ENCODE measurements at places on chromosomes 12 and 14. TPM values are rescaled to one million over a fixed set of nuclear protein-coding genes. Genes with fewer than 3 reads are reported as not detected.

DNA sequence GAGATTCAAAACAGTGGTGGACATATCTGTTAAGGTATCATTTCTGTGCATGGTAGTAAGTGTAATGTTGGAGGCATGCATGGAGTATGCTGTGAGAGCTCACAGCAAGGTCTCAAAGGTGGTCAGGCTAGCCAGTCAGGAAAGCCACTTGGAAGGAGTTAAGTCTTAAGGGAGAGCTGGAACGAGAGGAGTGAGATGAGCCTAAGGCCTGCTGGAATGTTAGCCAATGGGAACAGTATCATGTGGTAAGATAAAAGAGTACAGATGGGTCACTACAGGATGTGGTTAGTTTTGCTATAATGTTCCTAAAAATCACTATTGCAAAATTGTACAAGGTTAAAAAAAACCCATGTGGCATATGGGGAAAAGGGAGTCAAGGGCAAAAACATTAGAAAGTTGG is 311.7 kb upstream of the E2F7 start:
- no peaks in the 10 kb centered on the region for H3K27me3 ChIP-seq
- H3K4me1 ChIP-seq, result no peaks in the 10 kb centered on the region
- H3K27ac ChIP-seq, result no peak overlapping the region
- H3K4me3 ChIP-seq, result no peak overlapping the region
- no peaks in the 10 kb centered on the region for H3K36me3 ChIP-seq
- DNase-seq, result no peak

- H3K4me1 ChIP-seq, result peaks cover 19% of the 10 kb centered on the region
- no peak overlapping the region for H3K27ac ChIP-seq
- no peaks in the 10 kb centered on the region for H3K36me3 ChIP-seq
Observed at GRCh38 chr12:89760783-89761182, 52.1 kb upstream of the ATP2B1 start.

- H3K4me1 ChIP-seq, result no peaks in the 10 kb centered on the region
- H3K36me3 ChIP-seq, result peaks cover 32% of the 10 kb centered on the region
- no peak for DNase-seq
- no peak overlapping the region for H3K27ac ChIP-seq
- no peaks in the 10 kb centered on the region for H3K27me3 ChIP-seq
Observed at GRCh38 chr12:123602651-123603195, 824 bp downstream of the DDX55 start.

YY1 gene
- 60.9 TPM for total RNA-seq

PPP1R36 gene
- 0.24 TPM for total RNA-seq

ARHGAP9 gene
- total RNA-seq, result 9.3 TPM

PRKD1 gene
- total RNA-seq, result 11.6 TPM

GRCh38 chr14:23405516-23406025 is 2.5 kb downstream of the MYH6 start:
- no peak overlapping the region for H3K4me3 ChIP-seq
- no peak overlapping the region for H3K27ac ChIP-seq
- peaks cover 6% of the 10 kb centered on the region for H3K27me3 ChIP-seq
- H3K4me1 ChIP-seq, result peaks cover 3% of the 10 kb centered on the region
- no peak for DNase-seq

DNA sequence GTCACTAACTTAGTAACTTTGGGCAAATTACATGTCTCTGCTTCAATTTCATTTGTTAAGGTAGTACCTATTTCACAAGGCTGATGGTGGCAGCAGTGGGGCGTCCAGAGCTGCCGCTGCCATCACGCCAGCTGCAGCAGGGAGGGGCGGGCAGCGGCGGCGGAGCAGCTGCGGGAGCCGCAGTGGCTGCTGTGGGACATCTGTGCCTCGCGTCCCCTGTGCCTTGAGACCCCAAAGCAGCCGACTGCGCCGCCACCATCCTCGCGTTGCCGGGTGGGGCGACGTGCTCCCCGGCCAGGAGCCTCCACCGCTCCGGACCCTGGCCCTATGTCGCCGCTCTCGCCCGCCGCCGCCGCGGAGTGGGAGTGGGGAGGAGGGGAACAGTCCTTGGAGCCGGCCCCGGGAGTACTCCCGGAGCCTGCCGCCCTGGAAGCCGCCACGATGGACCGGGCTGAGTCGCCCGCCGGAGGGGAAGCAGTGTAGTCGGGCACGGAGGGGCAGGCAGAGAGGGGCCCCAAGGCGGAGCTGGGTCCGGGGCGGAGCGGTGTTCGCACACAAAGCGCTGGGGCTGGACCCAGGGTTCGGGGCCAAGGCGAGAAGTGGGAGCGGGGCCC is 51.4 kb downstream of the A2M start:
- no peaks in the 10 kb centered on the region for H3K36me3 ChIP-seq
- H3K4me1 ChIP-seq, result no peaks in the 10 kb centered on the region
- no peak overlapping the region for H3K27ac ChIP-seq
- no peak for DNase-seq

FAM186B gene
- total RNA-seq, result 0.10 TPM

GRCh38 chr12:105166736-105167135 is 59.2 kb downstream of the WASHC4 start:
- no peaks in the 10 kb centered on the region for H3K27me3 ChIP-seq
- no peaks in the 10 kb centered on the region for H3K4me1 ChIP-seq
- H3K36me3 ChIP-seq, result peaks cover 44% of the 10 kb centered on the region

PPP2R5C gene
- 138 TPM for total RNA-seq

- H3K4me1 ChIP-seq, result no peaks in the 10 kb centered on the region
- DNase-seq, result no peak
- H3K4me3 ChIP-seq, result no peak overlapping the region
- H3K27ac ChIP-seq, result no peak overlapping the region
- H3K27me3 ChIP-seq, result peaks cover 9% of the 10 kb centered on the region
Observed at GRCh38 chr14:35347323-35348043, 55.3 kb downstream of the PSMA6 start.

KRT85 gene
- not detected for total RNA-seq

TM7SF3 gene
- total RNA-seq, result 32.0 TPM

DNA sequence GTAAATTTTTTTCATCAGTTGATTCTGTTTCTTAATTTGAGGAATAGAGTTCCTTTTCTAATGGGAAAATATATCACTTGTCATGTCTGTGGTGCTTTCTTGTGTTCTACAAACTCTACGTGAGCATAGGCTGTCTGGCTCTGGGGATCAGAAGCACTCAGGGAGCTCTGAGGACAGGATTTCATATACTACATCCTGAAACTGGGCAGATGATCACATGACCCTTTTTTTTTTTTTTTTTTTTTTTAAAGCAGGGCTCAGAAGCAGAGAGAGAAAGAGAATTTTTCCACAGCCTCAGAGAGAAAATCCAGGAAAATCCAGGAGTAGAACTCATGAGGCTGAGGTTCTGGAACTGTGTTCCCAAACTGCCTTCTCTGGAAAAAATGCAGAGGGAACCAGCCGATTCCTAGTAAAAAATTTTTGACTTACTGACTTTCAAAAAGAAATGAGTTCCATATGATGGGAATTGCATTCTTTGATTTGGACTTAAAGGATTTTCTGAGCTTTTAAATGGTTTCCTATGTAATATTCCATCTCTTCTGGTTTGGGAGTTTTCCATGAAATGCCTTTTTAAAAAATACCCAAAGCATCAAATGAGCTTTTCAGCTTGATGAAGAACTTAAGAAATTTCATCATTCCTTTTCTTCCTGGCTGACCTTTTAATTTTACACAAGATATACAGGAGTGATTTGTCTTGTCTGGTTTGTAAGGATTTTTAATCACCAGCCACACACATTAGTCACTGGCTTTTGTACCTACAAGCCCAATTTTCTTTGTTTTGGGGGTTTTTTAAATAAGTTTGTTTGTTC is 183.1 kb upstream of the HIF1A start:
- H3K36me3 ChIP-seq, result no peaks in the 10 kb centered on the region
- no peaks in the 10 kb centered on the region for H3K4me1 ChIP-seq
- H3K27me3 ChIP-seq, result no peaks in the 10 kb centered on the region
- H3K4me3 ChIP-seq, result no peak overlapping the region

GRCh38 chr14:23930742-23931141 is 22.8 kb upstream of the DHRS4 start:
- no peaks in the 10 kb centered on the region for H3K36me3 ChIP-seq
- DNase-seq, result no peak
- H3K4me1 ChIP-seq, result no peaks in the 10 kb centered on the region
- H3K27me3 ChIP-seq, result no peaks in the 10 kb centered on the region

GRCh38 chr12:107847830-107848229 is 73.3 kb downstream of the ASCL4 start:
- no peak for DNase-seq
- H3K27ac ChIP-seq, result no peak overlapping the region
- no peak overlapping the region for H3K4me3 ChIP-seq
- no peaks in the 10 kb centered on the region for H3K36me3 ChIP-seq
- no peaks in the 10 kb centered on the region for H3K27me3 ChIP-seq

KRT6C gene
- total RNA-seq, result not detected

GRCh38 chr12:53696285-53696654 is 20.4 kb upstream of the ATP5MC2 start:
- no peaks in the 10 kb centered on the region for H3K36me3 ChIP-seq
- no peak overlapping the region for H3K27ac ChIP-seq
- DNase-seq, result peak; percentile 57
- H3K27me3 ChIP-seq, result no peaks in the 10 kb centered on the region
- no peaks in the 10 kb centered on the region for H3K4me1 ChIP-seq

GRCh38 chr12:14239935-14240872 is 125.3 kb upstream of the ATF7IP start:
- DNase-seq, result peak; percentile 65
- no peaks in the 10 kb centered on the region for H3K27me3 ChIP-seq
- peak overlapping the region; percentile 59 for H3K4me3 ChIP-seq
- peaks cover 3% of the 10 kb centered on the region for H3K4me1 ChIP-seq
- H3K36me3 ChIP-seq, result no peaks in the 10 kb centered on the region

DNA sequence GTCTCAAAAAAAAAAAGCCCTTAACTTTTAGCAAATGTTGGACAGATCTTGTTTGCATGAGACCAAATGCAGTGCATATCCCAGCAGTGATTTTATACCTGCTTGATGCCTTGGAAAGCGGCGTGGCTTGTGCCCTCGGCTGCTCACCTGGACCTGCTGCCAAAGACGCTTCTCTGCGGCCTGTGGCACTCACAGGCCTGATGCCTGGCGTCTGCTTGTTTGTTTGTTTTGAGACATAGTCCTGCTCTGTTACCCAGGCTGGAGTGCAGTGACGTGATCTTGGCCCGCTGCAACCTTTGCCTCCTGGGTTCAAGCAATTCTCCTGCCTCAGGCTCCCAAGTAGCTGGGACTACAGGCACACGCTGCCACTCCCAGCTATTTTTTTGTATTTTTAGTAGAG is 5.2 kb downstream of the PGAM5 start:
- DNase-seq, result no peak
- no peaks in the 10 kb centered on the region for H3K4me1 ChIP-seq
- H3K4me3 ChIP-seq, result no peak overlapping the region
- no peak overlapping the region for H3K27ac ChIP-seq
- no peaks in the 10 kb centered on the region for H3K27me3 ChIP-seq

PROX2 gene
- not detected for total RNA-seq

DNA sequence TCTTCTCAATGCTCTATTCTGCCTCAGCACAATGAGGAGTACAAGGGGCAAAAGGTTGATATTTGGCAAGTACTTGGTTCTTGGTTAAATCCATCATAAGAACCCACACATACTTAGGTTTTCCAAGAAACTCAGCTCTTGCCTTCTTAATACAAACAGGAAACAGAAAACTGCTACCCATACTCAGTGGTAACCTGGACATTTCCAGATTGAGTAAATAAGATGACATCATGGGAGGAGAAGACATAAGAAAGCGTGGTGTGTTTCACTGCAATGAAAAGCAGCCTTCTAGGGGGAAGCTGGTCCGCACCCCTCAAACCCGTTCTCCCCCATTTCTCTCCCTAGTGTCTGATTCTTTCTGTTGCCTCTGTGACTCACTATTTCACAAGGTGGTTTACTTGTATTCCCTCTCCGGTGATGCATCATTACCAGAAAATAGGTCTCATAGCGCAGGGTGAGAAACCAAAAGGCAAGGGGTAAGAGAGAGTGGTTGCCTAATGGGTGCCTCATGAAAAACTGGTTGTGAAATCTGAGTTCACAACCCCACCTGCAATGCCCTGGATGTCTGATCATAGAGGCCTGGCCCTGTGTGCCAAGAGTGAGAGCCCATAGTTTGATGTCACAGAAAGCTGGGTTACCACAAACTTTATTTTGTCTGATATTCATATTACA is 326.5 kb upstream of the TBX3 start:
- DNase-seq, result no peak
- H3K36me3 ChIP-seq, result no peaks in the 10 kb centered on the region
- no peaks in the 10 kb centered on the region for H3K4me1 ChIP-seq
- no peak overlapping the region for H3K4me3 ChIP-seq

DNA sequence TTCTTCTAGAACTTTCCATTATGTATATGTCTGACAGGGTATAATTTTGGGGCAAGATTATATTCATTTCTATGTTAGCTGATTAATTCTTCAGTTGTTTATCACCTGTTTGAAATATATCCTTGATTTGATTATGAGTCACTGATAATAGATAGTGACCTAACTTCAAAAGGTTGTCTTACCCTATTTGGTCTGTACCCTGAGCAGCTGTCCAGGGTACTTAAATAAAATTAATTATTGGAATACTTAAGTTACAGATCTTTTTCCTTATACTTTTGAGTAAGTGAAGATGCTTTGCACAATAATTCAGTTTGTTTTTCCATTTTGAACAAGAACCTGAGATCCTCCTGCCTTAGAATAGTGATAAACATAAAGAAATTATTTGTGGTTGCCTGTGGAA is 13.2 kb upstream of the NPAS3 start:
- no peak overlapping the region for H3K4me3 ChIP-seq
- no peak overlapping the region for H3K27ac ChIP-seq
- no peaks in the 10 kb centered on the region for H3K27me3 ChIP-seq
- H3K4me1 ChIP-seq, result no peaks in the 10 kb centered on the region
- DNase-seq, result no peak
- H3K36me3 ChIP-seq, result no peaks in the 10 kb centered on the region

- H3K4me3 ChIP-seq, result no peak overlapping the region
- no peaks in the 10 kb centered on the region for H3K27me3 ChIP-seq
- no peak overlapping the region for H3K27ac ChIP-seq
- H3K4me1 ChIP-seq, result no peaks in the 10 kb centered on the region
Observed at GRCh38 chr14:28975084-28975483, 208.5 kb downstream of the FOXG1 start.

DNA sequence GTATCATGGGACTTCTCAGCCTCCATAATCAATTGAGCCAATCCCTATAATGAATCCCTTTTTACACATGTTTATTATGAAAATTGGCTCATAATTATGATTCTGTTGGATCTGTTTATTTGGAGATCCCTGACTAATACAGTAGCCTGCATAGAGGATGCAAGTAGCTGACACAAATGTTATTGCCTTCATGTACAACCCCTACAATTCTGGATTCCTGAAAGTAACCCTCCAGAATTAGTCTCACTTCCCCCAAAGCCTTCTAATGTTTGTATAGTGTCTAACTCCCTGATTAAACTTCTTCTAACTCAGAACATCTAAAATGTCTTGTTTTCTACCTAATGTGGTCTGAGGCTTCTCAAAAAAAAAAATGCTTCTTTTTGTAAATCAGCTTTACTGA is 6.6 kb upstream of the SMIM10L1 start:
- peaks cover 44% of the 10 kb centered on the region for H3K36me3 ChIP-seq
- DNase-seq, result no peak
- no peak overlapping the region for H3K4me3 ChIP-seq
- no peaks in the 10 kb centered on the region for H3K4me1 ChIP-seq
- H3K27me3 ChIP-seq, result no peaks in the 10 kb centered on the region

KRT5 gene
- not detected for total RNA-seq

- H3K27me3 ChIP-seq, result no peaks in the 10 kb centered on the region
- H3K4me1 ChIP-seq, result peaks cover 6% of the 10 kb centered on the region
Observed at GRCh38 chr14:67820428-67820971, 921 bp downstream of the RAD51B start.

Data from SJCRH30 (cell line).